ENCODE measurements at places on chromosomes 3 and 15.
A peak's percentile ranks its signal among the peaks of the same experiment; 100 is the strongest.

- no peak for DNase-seq
Observed at GRCh38 chr3:10522646-10523303, 17.4 kb upstream of the ATP2B2 start.

- DNase-seq: peak; percentile 32
Observed at GRCh38 chr15:85710340-85710842, 84.3 kb downstream of the KLHL25 start.

GRCh38 chr15:60520013-60520824 lies 41.3 kb upstream of the ICE2 start:
- DNase-seq: no peak

DNA sequence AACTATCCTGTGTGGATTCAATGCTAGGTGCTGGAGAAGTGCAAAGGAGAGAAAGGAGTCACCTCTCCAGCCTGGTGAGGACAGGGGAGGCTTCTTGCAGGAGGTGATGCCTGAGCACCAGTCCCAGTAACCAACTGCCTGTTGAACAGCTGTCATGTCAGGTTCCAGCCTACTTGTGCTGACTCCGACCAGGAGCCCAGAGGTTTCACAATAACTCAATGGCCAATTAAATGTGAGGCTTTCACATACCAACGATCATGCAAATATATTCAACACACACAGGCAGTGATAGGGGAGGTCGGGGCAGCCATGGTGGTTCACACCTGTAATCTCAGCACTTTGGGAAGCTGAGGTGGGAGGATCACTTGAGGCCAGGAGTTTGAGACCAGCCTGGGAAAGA lies 7.7 kb downstream of the SORD start:
- no peak for DNase-seq

GRCh38 chr3:113166719-113167492 lies 44.5 kb upstream of the BOC start:
- no peak for DNase-seq

GRCh38 chr3:197496746-197497125 lies 59.0 kb downstream of the BDH1 start:
- DNase-seq: no peak

DNA sequence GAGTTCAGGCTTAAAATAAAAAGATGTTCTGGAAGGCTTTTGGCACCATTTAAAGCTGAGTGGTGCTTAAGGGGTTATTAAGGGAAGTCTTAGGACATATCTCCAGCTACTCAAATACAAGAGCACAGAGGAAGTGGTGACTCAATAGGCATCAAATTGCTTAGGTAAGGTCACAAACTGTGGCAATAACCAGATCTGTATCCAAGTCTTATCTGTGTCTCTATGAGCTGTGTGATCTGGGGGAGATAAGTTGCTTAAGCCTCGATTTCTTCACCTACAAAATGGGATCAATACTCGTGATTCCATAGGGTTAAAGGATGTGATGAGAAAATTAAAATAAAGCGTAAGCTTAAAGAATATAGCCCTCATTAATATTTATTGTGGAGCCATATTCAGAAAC lies 7.6 kb downstream of the HDC start:
- DNase-seq: no peak

DNA sequence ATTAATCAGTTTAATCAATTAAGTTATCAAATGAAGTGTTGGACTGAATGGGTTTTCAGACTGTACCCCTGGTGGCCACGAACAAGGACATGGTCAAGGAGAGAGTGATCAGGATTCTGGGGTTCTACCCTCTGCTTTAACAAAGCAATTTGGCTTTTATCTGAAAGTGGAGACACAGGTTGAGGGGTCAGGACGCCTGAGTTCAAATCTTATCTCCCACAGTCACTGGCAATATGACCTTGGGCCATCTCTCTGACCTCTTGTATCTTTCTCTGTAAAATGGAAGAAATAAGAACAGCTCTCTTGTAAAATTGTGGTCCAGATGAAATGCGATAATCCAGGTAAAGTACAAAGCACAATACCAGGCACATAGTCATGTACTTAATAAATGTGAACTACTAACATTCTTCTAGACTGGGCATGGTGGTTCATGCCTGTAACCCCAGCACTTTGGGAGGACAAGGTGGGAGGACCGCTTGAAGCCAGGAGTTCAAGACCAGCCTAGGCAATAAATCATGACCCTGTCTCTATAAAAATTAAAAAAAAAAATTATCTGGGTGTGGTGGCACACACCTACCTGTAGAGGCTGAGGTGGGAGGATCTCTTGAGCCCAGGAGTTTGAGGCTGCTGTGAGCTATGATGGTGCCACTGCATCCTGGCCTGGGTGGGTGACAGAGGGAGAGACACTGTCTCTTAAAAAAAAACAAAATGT lies 48.6 kb upstream of the ARL8B start:
- DNase-seq: no peak

- no peak for DNase-seq
Observed at GRCh38 chr3:2711081-2711480, 399.1 kb downstream of the IL5RA start.

DNA sequence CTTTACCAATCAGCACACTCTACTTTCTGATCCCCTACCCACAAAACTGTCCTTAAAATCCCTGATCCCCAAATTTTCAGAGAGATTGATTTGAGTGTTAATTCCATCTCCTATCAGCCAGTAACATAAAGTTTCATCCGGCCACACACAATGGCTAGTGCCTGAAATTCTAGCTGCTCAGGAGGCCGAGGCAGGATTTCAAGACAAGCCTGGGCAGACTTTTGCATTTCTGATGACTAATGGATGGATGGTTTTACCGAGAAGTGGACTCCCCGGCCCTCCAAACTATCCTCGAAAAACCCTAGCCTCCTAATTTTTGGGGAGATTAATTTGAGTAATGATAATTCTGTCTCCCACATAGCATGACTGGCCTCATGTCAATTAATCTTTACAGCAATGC lies 269.8 kb upstream of the POU1F1 start:
- no peak for DNase-seq

DNA sequence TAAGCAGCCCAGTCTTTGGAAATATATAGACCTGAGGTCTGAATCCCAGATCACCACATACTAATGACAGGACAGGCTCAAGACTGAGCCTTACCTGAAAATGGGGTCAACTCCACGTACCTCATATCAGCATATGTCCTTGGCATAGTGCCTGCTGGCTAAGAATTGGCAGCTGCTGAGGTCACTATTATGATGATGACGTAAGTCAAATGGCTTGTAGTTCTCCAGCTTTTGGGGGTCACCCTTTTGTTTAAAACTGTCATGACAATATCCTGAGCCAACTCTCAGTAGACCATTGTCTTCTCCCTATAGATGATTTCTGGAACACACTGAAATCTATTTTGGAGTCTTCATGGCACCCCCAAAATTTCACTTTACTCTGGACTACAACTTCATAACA lies 16.8 kb upstream of the CADPS start:
- DNase-seq: no peak

GRCh38 chr3:148190441-148190990 lies 507.2 kb upstream of the AGTR1 start:
- DNase-seq: peak; percentile 84

- DNase-seq: no peak
Observed at GRCh38 chr15:83657549-83657948, 3.6 kb downstream of the ADAMTSL3 start.

GRCh38 chr15:60003243-60004008 lies 685 bp upstream of the FOXB1 start:
- DNase-seq: no peak

DNA sequence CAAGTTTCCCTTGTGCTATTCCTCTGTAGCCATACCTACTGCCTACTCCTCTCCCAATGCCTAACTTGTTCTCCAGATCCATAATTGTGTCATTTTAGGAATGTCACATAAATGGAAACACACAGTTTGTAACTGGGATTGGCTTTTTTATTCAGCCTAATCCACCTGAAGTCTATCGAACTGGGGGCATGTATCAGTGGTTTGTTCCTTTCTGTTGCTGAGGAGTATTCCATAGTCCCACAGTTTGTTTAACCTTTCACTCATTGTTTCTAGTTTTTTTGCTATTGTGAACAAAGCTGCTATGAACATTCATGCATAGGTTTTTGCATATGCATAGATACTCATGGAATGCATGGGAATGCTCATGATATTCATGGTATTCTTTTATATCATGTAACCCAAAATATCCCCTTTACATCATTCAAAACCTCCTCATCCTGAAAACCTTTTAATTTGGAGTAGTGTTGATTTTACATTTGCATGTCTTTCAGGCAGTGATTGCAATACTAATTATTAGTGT lies 25.9 kb upstream of the LRRC34 start:
- DNase-seq: no peak

DNA sequence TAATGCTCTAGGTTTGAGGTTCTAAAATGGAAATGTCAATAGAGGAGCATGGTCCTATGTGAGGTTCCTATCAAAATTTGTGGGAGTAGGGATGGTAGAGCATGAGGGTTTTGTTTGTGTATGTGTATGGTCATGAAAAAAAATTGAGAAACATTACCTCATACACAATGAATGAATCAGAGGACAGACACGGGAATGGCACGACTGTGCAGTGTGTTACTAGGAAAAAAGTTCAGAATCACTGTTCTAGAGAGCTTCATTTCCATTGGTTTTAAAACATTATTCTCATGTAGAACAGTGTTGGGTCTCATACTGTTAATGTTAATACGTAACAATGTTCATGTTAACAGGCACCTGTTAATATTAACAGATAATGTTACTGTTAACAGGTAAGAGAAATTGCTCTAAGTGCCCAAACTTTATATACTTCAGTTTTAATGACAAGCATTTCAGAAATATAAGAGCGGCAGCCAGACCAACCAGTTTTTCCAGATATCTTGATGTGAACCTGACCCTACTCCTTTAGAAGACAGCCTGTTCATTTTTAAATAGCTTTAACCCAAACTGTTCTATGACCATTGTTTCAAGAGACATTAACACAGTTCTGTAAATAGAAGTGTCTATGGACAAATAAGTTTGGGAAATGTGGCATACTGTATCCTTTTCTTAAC lies 48.0 kb downstream of the SLC15A2 start:
- no peak for DNase-seq

DNA sequence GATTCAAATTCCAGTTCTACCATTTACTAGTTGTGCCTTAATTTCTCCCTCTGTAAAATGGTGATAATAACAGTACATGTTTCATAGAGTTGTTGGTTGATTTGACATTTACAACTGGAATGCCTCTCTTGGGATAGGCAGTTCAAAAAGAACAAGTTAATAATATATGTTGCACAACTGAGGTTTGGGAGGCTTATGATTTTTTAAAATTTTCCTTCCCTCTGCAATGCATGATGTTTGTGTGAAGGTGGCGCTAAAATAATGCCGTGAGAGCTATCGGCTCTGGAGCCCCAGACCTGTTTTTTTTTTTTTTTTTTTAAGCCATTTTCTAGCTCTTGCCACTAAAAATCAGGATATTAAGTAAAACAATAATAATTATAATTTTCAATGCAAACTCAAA lies 18.6 kb downstream of the DNAJB11 start:
- no peak for DNase-seq

DNA sequence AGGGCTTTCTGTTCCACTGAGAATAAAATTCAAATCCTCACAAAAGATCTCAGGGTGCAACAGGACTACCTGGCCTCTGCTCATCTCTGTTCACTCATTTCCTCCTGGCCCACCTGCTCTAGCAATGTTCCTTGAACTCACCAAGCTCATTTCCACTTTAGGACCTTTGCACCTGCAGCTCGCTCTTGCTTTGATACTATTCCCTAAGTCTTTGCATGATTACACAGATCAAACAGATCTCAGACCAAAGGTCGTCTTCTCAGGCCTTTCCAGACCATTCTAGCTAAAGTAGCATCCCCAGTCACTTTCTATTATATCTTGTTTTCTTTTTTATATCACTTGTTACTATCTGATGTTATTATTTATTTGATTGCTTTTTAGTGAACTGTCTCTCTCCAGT lies 54.7 kb downstream of the B3GNT5 start:
- no peak for DNase-seq

GRCh38 chr3:193942516-193943055 lies 193.4 kb upstream of the HES1 start:
- DNase-seq: no peak

DNA sequence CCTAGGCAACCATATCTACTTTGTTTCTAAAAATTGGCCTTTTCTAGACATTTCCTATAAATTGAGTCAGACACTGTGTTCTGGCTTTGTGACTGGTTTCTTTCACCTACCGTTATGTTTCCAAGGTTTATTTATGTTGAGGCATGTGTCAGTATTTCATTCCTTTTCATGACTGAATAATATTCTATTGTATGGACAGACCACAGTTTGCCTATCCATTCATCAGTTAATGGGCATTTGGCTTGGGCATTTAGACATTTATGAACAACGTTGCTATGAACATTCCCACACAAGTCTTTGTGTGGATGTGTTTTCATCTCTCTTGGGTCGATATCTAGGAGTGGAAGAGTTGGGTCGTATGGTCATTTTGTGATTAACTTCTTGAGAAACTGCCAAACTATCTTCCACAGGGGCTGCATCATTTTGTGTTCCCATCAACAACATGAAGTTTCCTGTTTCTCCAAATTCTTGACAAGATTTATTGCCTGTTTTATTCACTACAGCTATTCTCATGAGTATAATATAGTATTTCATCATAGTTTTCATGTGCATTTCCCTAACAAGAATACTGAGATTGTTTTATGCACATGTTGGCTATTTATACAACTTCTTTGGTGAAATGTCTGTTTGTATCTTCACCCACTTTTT lies 3.5 kb upstream of the EFCC1 start:
- no peak for DNase-seq

DNA sequence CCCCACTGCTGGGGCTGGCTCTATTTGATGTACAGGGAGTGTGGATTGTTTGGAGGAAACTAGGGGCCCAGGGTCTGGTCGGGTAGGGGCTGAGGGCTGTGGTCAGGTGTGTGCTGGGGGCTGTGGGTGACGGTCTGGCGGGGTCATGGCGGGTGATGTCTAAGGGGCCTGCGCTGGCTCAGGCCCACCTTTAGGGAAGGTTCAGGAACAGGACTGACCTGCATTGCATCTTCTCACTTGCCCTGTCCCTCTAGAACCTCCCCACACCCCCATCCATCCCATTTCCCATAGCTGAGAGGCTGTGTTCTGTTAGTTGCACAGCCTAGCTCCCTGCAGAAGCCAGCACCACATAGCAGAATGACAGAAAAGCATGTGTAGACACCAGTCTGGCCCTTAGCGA lies 39.1 kb downstream of the SCN5A start:
- no peak for DNase-seq

DNA sequence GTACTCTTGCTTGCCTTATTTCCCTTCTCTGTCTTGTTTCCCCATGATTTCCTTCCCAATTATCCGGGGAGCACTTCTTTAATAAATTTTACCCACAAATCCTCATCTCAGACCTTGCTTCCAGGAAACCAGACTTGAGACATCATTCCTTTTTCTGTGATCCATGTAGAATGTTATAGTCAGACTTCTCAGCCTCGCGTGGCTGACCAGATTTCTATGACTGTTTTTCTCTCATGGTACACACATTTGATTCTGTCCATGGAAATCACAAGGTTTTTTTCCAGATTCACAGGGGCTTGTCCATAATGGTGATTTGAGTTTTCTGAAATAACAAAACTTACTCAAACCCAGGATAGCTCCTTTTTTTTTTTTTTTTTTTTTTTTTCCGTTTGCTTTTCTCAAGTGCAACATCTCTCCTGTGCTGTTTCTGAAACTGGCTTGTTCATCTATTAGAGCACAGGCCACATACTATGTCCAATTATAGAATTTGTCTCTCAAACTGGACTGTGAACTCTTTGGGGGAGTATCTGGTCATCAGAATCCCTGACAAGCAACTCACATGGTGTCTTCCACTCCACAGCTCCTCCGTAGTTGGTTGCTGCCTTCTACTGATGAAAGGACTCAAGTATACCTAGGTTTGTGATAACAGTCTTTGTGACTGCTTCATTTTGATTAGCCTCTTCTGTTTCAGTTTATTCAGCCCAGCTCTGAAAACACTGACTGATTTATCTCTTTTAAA lies 50.8 kb downstream of the RBMS3 start:
- no peak for DNase-seq
